ENCODE measurements at places on chromosomes 12 and 14.

DNA sequence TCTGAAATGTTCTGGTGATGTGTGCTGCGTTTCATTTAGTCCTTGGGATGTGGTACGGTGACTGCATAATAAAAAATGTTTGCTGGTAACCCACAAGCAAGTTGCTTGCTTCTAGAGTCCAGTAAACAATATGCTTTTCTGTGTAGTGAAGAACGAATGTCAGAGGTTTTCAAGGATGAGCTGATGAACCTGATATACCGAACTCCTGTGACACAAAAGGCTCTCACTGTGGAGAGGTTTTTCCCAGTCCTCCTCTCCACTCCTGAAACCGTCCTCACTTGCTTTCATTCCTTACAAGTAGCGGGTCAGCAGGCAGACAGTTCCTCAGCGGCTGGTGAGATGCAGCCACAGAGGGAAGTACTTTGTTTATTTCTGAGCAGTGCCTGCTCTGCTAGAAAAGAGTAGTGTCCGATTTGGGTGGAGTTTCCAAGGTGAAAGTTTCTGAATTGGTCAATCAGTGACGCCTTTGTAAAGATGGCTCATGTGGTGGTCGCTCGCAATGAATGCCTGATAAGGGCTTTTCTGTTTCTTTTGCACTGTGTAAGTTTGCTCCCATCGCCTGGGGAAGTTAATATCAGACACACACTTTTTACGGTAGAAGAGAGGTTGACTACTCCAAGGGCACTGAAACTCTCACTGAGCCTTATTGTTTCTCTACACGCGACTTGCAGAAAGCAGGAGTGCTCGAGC, 3.0 kb downstream of the ETV6 start:
- peak; percentile 42 for DNase-seq

- DNase-seq, result no peak
These were observed 143.6 kb upstream of the CRY1 start for GRCh38 chr12:107236824-107237511.

GRCh38 chr12:70581208-70581607, 56.0 kb downstream of the PTPRB start:
- no peak for DNase-seq

- no peak for DNase-seq
These were observed 10.9 kb downstream of the HIF1A start for GRCh38 chr14:61706096-61706690.

DNA sequence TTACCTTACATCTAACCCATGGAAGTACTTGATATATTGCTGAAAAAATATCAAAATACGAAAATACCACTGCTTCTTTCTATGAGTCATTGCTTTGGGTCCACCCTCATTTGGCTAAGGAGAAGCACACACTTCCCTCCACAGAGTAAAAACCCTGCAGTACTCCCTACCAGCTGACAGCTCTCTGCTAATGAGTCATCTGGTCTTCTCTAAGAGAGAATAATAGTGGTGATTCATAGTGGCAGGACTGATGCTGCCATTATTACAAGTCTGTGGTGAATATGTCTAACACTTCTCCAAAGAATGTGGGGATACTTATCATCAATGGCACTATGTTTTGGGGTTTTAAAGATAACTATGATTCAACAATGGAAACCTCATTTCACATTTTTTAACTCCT, 90.7 kb downstream of the PPFIA2 start:
- DNase-seq, result no peak

GRCh38 chr14:102058961-102059360, 27.9 kb downstream of the HSP90AA1 start:
- no peak for DNase-seq

- peak; percentile 13 for DNase-seq
These were observed 47.1 kb upstream of the ATXN7L3B start for GRCh38 chr12:74490390-74491064.

- DNase-seq, result peak; percentile 88
These were observed 38.9 kb downstream of the FERMT2 start for GRCh38 chr14:52911904-52912303.

- DNase-seq, result no peak
These were observed 3.1 kb upstream of the MDM2 start for GRCh38 chr12:68804657-68805591.

- no peak for DNase-seq
These were observed 189.5 kb upstream of the HMGA2 start for GRCh38 chr12:65634626-65635331.

DNA sequence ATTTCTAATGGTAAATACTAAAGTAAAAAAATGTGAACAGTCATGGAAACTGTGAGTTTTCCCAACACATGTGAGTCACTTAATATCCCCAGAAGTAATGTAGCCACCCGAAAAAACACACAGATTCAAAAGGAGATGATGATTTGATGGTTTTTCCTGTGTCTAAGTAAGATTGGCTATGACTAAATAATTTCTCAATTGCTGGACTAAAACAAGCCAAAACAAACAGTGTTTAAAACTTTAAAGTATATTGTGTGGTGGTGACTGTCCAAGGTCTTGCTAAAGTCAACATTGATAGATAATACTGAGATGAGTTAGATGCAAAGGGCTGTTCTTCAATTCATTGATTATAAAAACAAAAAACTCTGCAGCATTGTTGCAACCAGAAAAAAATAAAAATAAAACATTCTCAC, 89.6 kb upstream of the SOX5 start:
- no peak for DNase-seq

DNA sequence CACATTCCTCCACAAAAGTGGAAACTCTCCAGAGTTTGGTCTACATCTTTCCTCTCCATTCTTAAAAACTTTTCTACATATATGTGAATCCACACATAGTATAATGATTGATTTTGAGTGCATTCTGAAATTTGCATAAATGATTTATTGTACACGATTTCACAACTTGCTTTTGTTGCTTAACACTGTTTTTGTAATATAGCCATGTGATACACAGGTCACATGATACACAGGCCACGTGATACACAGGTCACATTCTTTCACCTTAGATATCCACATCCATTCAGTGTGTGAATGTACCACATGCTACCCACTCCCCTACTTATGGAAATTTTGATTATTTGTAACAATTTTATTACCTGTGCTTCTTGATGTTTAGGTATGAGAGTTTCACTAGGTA, 319.1 kb downstream of the ZFP36L1 start:
- no peak for DNase-seq

- no peak for DNase-seq
These were observed 12.9 kb downstream of the TTC9 start for GRCh38 chr14:70654632-70655031.

DNA sequence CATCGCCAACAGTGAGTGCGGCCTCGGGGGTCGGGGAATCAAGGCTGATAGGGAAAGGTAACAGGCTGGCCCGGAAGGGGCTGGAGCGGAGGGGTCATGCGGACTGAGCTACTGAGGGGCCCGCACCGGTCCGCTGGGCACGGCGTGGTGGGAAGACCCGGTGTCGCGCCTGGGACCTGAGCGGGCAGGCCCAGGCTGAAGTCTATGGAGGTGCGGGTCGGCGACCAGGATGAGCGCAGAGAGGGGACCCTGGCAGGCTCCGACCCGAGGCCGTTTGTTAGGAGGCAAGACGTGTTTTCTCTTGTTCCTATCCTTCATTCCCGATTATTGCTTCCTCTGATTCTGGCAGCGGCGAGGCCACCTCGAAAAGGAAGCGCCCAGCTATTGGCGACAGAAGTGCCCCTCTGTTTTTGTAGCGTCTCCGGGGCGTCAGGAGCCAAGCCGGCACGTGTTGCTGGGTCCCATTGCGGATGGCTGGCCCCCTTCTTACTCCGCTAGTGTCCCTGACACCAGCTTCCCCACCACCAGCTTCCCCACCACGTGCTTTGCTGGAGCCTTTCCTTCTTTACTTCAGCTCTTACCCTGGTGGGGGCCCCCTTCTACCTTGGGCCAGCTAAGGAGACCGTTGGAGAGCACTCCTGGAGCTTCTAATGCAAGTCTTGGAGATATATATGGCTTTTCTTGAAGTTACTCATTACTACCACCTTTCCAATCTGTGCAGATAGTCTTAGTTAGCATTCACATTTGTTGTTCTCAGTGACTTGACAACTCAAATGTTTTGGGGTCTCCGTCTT, 653 bp downstream of the PA2G4 start:
- no peak for DNase-seq

DNA sequence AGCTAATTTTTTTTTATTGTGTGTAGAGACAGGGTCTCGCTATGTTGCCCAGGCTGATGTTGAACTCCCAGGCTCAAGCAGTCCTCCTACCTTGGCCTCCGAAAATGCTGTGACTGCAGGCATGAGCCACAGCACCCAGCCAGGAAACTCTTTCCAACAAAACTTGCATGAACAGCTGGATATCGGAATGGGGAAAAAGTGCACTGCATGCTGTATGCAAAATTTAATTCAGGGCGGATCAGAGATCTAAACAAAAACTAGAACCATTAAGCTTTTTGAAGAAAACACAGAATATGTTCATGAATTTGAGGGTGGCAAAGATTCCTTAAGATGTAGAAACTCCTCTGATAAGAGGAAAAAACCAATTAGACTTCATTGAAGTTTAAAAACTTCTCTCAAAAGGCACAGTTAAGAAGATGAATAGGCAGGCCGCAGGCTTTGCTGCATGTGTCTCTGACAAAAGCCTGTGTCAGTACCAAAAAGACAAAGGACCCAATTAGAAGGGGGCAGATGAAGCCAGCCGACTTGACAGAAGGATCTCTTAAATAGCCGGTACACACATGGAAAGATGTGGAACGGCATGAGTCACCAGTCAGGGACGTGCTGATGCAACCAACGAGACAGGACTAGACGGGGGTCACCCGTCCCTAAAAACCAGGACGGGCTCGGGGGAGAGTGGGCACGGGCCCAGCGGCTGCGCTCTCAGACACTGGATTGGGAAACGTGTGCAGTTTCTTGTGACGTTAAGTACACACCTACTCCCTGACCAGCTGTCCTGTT, 34.8 kb upstream of the MMP17 start:
- no peak for DNase-seq

DNA sequence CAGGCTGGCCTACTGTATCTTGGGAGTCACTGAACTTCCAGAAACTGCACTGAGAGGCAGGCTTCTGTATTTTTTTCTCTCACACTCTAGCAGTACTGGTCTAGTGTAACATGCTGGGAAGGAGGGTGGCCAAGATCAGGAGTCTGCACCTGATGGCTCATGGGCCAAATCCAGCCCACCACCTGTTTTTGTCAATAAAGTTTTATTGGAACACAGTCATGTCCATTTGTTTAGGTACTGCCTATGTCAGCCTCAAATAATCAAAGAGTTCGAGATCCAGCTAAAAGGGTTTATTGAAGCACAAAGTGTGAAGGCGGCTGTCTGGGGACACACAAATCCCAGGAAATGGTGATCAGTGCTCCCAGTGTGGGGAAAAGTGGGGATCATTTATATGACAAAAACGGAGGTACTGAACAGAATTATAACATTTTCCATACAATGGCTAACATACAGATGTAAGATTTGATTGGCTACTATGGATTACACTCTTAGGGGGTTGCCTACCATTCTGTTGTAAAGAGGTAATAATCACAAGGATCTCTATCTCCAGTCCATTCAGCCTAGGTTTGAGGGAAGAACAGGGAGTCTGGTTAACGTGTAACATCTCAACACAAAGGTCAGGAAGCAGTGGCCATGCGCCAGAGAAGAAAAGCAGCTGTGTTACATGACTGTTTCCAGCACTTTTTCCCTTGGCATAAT, 12.9 kb downstream of the USP30 start:
- DNase-seq, result no peak

DNA sequence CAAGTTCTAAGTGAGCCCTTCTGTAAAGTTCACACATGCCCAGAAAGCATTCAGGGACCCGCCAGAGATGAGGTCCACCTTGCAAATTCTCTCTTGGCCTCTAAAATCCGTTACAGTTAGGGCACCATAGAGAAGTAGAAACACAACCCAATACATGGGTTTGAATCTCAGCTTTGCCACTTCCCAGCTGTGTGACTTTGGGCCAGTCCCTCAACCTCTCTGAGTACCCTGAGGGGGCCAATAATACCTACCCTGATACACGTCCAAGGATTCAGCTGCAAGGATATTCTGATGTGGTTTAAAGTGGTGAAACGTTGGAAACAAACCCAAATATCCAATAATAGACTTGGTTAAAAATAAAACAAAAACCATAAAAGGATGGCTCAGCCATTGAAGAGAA, 11.7 kb downstream of the LHX5 start:
- no peak for DNase-seq

DNA sequence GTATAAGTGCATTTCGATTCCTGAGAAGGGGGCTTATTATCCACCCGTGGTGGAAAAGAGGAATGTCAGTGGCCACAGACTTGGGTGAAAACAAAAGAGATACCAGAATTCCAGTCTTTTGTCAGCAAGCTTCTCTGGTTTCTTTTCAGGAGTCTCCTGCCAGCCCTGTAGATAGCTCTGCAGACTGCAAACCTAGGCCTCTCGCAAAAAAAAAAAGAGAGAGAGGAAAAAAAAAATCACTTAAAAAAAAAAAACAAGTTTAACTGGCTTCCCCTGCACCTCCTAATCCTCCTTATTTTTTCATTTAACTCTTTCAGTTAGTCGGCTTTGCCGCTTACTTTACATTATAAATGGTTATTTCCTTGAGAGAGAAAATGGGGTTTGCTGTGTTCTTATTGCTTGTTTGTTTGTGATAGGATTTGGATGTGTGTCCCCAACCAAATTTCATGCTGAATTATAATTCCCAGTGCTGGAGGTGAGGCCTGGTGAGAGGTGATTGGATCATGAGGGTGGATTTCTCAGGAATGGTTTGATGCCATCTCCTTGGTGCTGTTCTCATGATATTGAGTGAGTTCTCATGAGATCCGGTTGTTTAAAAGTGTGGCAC, 170.0 kb downstream of the BCL11B start:
- DNase-seq, result no peak

GRCh38 chr12:39012870-39013269, 107.5 kb upstream of the CPNE8 start:
- no peak for DNase-seq

DNA sequence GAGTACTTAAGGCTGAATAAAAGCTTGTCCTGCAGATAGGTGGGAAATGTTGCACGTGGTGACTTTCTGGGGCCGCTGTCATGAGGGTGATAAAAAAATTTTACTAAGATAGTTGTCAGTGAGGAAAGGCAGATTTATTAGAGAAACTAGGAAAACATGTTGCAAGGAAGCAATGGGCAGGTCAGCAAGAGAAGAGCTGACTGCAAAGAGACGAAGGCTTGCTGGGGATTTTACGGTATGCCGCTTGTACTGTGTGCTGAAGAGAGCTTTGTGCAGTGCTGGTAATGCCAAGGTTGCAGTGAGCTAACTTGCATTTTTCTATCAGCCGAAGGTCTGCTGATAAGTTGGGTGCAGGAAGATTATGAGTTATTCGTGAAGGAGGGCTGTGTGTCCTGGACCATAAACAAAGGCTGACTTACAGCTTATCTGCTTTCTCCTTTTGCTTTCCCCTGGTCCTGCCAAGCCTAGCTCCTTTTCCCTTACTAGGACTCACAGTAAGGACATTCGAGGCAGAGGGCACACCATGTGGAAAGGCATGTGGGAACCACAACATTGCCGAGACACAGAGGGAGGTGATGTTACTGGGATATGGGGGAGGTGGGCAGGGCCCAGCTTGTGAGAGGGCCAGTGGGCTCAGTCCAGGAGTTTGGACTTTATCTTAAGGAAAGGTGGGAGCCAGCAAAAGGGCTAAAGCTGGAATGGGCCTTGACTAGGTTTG, 7.4 kb upstream of the CCDC88C start:
- DNase-seq, result no peak

GRCh38 chr12:15931590-15932053, 20.5 kb downstream of the DERA start:
- no peak for DNase-seq

GRCh38 chr14:84592770-84593169, 937.2 kb upstream of the FLRT2 start:
- DNase-seq, result no peak

Measured in brain (organoid and tissue), 16 donors.